Bone marrow (tissue), 2 donors: ENCODE measurements at places on chromosomes 2 and 18.

DNA sequence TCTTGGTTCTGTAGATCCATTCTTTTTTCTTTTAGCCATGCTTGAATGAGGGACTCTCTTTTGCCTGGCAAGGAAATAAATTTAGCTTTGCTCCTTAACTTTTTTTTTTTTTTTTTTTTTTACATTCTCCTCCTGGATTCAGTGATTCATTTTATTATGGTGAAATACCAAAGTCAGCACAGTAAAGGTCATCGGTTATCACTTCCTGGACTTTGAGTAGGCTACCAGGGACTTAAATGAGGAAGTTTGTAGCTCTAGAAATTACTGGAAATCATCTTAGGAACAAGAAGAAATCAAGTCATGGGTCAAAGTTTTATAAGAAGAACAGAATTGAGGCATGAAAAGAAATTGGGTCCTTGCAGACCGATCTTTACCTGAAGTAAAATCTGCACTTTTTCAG, 75.0 kb downstream of the SOCS6 start:
- no peak for DNase-seq

DNA sequence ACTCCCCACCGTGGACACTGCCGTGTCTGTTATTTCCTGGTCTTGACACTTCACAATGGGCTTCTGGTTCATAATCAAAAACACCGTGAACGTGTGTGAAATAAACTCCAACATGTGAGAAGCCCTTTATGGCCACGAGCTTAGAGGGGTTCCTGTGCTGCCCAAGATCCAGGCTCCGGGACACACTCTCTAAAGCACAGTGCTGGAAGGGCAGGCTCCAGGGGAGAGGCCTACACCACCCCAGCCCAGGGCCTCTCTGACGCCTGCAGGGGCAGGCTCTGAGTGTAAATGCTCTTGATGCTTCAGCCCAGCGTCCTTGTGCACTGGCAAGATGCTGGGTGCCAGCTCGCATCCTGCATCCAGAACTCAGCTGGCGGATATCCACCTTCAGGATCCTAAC, 13.7 kb downstream of the CHST10 start:
- no peak for DNase-seq

GRCh38 chr2:2782007-2782406, 450.9 kb upstream of the MYT1L start:
- no peak for DNase-seq

- no peak for DNase-seq
Observed at GRCh38 chr2:127146071-127146725, 39.2 kb upstream of the BIN1 start.

GRCh38 chr2:7618031-7618430, 700.8 kb downstream of the RNF144A start:
- no peak for DNase-seq

DNA sequence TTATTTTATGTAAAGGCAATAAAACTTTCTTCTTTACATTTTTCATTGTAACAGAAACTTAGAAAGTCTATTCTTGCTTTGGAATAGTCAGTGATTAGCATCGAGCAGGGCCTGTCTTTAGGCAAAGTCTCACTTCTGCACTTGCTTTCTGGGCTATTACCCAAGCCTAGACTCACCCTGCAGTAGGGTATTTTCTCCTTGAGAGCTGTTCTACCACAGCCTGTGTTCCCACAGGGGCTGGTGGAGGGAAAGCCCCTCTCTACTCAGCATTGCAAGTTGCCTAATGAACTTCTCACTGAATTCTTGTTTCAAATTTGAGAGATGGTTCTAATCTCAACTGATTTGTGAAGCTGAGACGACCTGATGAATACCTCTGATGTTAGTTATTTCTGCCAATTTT, 111.7 kb upstream of the KLHL14 start:
- DNase-seq: no peak

DNA sequence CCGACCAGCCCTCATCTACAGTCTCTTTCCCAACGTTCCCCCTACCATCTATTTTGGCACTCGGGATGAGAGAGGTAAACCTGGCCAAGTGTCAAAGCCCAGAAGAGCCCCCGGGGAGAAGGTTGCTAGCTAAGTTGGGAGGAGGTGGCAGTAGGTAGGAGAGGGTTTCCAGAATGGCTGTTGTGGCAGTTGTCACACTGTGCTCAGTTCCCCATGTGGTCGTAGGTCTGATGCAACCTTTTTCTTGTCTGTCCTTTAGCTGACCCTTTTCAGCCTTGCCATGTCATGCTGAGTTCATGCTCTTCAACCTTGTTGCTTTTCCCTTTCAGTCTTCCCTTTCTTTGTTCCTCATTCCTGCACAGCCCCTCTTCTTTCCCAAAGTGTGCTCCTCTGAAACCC, 34.5 kb downstream of the TTLL4 start:
- peak; percentile 33 for DNase-seq
